NT2/D1 (cell line): ENCODE measurements at places on chromosomes 1 and 21.

DNA sequence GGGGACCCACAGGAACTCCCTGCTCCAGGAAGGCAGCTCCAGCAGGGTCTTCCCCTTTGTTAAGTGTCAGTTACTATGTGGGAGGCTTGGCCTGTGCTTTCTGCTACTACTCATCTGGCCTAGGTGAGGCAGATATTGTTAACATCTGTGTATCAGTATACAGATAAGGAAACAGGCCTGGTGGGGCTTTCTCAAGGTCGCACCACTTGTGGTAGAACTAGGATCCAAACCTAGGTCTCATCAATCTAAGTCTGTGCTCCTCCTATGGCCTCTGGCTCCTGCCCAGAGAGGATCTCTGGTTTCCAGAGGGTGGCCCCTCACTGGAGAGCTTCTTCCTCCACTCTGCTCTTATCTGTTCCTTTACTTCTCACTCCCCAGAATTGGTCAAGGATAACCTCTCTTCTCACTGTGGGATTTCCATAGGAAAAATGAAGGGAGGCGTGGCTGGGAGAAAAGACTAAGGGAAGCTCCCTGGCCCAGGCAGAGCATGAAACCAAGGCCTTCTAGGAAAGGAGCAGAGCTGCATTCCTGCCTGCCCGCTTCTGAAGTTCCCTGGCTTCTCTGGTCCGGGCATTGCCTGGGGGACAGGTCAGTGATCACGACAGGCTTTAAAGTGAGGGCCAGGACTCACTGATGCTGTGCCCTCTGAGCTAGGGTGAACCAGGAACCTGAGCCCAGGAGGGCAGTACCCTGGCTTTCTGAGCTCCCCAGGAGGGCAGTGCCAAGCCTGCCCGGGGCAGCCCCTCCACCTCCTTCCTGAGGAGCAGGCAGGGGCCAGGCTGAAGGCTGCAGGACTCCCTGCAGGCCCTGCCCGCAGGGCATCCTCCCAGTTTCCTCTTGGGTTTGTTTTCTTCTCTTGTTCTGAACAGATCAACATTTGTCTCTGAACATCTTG lies 5.8 kb downstream of the KCNC4 start:
- DNase-seq, result no peak

DNA sequence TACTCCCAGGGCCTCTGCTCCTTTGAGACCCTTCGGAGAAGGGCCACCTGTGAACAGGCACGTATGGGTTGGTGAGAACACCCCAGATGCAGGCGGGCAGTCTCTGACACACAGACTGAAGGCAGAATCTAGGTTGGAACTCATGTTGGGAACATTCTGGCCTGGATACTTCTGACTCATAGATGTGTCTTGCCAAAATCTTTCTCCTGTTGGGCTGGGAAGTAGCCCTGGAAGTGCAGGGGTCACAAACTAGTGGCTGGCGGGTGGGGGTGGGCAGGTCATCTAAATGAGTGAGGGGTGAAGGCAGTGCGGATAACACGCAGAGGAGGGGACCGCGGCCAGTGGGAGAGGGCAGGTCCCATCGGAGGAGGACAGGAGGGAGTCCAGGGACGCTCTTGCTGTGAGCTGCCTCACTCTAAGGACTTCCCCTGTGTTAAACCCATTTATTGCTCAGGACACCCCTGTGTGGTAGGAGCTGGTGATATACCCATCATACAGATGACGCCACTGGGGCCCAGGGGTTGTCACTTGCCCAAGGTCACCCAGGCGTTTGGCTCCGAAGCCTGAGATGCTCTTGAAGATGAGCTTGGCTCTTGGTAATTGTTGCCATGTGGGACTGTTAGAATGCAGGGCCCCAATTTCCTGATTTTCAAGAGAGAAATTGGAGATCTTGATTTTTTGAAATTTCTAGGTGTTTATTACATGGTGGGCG lies 181.0 kb downstream of the PTPRU start:
- no peak for DNase-seq

GRCh38 chr1:18452550-18452949 lies 28.2 kb upstream of the KLHDC7A start:
- no peak for DNase-seq

- DNase-seq, result no peak
These were observed 1.4 kb upstream of the KRTAP10-4 start for GRCh38 chr21:44571844-44572782.

- DNase-seq, result no peak
These were observed 150.1 kb downstream of the HIVEP3 start for GRCh38 chr1:41768583-41768982.

- no peak for DNase-seq
These were observed 39.9 kb upstream of the SLC16A1 start for GRCh38 chr1:112995890-112996289.
